Neural crest cell (in vitro differentiated cells): ENCODE measurements at places on chromosomes 13 and 19.

GRCh38 chr19:1104311-1105007 lies 665 bp downstream of the GPX4 start:
- peaks cover 14% of the 10 kb centered on the region for H3K4me1 ChIP-seq
- no peaks in the 10 kb centered on the region for H3K36me3 ChIP-seq
- peak overlapping the region; percentile 84 for H3K4me3 ChIP-seq
- H3K27ac ChIP-seq = peak overlapping the region; percentile 27
- H3K27me3 ChIP-seq = no peaks in the 10 kb centered on the region

- H3K4me3 ChIP-seq = peak overlapping the region; percentile 65
- H3K36me3 ChIP-seq = peaks cover 6% of the 10 kb centered on the region
- DNase-seq = no peak
- H3K27ac ChIP-seq = no peak overlapping the region
Observed at GRCh38 chr19:48487948-48488347, 18.8 kb downstream of the CYTH2 start.

GRCh38 chr19:3179739-3180293 lies 1.2 kb downstream of the S1PR4 start:
- no peaks in the 10 kb centered on the region for H3K27me3 ChIP-seq
- no peak for DNase-seq
- no peaks in the 10 kb centered on the region for H3K4me1 ChIP-seq
- no peaks in the 10 kb centered on the region for H3K36me3 ChIP-seq
- no peak overlapping the region for H3K27ac ChIP-seq
- no peak overlapping the region for H3K4me3 ChIP-seq

- peaks cover 18% of the 10 kb centered on the region for H3K36me3 ChIP-seq
- H3K27ac ChIP-seq = peak overlapping the region; percentile 43
- H3K27me3 ChIP-seq = peaks cover 3% of the 10 kb centered on the region
- H3K4me1 ChIP-seq = peaks cover 12% of the 10 kb centered on the region
- H3K4me3 ChIP-seq = peak overlapping the region; percentile 99
Observed at GRCh38 chr19:7069904-7070226, 362 bp downstream of the ZNF557 start.

DNA sequence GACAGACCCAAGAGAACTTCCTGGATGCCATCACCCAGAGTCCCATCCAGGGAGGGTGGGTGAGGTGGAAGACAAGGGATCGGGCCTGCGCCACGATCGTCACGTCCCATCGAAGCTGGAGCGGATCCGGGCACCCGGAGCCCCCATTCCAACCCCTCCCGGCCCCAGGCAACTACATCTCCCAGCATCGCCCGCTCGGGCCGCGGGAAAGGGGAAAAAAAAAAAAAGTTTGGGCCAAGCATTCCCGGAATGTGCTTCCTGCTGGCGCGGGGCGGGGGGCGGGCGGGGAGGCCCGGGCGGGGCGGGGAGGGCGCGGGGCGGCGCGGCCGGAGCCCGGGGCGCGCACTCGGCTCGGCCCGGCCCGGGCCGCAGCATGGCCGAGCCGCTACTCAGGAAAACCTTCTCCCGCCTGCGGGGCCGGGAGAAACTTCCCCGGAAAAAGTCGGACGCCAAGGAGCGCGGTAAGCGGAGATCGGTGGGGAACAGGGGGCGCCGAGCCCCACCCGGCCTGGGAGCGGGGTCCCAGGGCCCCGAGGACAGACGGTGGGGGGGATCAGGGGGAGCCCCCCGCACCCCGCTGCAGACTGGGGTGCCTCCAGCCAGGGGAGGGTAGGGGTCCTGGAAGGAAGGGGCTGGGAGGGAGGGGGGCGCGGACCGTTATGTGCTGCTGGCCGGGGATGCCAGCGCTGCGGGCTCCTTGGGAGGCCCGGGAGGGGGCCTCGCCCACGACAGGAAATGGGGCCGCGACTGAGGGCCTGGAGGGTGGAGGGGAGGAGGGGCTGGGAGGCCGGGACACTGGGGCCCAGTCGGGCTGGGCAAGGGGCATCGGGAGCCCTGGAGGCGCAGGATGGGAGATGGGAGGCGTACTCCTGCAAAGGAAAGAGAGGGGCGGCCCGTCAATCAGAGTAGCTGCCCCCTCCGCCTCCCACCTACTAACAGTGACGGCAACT lies at the start of gene SYDE1:
TSS of gene SYDE1 (plus strand) at position 341 of the 950 bp plus-strand sequence. CDS start at position 374, 33 bp downstream.
- H3K27ac ChIP-seq = peak within 1 kb of the TSS; percentile 86
- peaks cover 3% of the 10 kb centered on the region for H3K27me3 ChIP-seq
- H3K4me3 ChIP-seq = peak within 1 kb of the TSS; percentile 85
- DNase-seq = peak; percentile 49

DNA sequence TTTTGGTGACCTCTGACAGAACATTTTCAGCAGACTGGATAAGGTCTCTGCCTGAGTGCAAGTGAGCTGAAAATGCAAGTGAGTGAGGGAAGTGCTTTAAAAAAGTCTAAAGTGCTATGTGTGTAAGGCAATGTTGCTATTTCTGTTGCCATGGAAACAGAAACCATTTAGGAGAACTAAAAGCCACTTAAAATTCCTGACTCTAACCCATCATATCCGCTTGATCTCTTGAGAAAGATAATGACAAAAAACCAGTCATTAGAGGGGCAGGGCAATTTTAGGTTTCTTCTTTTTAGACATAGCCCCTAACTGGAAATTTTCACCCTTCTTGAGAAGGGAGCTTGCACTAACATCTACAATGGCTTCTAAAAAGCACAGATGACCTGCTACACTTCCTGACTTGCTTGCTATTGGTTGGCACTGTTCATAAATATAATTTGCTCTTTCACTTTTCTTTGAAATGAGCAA lies at the start of gene CYSLTR2:
TSS of gene CYSLTR2 (plus strand) at position 458 of the 468 bp plus-strand sequence. CDS start 52,889 bp downstream, outside the sequence.
- no peaks in the 10 kb centered on the region for H3K36me3 ChIP-seq
- H3K27me3 ChIP-seq = no peaks in the 10 kb centered on the region
- H3K27ac ChIP-seq = no peak within 1 kb of the TSS
- DNase-seq = no peak
- peaks cover 20% of the 10 kb centered on the region for H3K4me1 ChIP-seq

GRCh38 chr19:40923934-40924391 lies 41.9 kb upstream of the CYP2A7 start:
- H3K27ac ChIP-seq = no peak overlapping the region
- no peak overlapping the region for H3K4me3 ChIP-seq
- no peaks in the 10 kb centered on the region for H3K4me1 ChIP-seq
- H3K36me3 ChIP-seq = no peaks in the 10 kb centered on the region
- H3K27me3 ChIP-seq = peaks cover 43% of the 10 kb centered on the region

GRCh38 chr19:12567951-12568350 lies 16.7 kb upstream of the ZNF564 start:
- no peak overlapping the region for H3K4me3 ChIP-seq
- no peak for DNase-seq
- no peak overlapping the region for H3K27ac ChIP-seq

GRCh38 chr19:18496167-18496979 lies 25.5 kb downstream of the ELL start:
- H3K27ac ChIP-seq = peak overlapping the region; percentile 78
- no peak for DNase-seq
- no peaks in the 10 kb centered on the region for H3K36me3 ChIP-seq

DNA sequence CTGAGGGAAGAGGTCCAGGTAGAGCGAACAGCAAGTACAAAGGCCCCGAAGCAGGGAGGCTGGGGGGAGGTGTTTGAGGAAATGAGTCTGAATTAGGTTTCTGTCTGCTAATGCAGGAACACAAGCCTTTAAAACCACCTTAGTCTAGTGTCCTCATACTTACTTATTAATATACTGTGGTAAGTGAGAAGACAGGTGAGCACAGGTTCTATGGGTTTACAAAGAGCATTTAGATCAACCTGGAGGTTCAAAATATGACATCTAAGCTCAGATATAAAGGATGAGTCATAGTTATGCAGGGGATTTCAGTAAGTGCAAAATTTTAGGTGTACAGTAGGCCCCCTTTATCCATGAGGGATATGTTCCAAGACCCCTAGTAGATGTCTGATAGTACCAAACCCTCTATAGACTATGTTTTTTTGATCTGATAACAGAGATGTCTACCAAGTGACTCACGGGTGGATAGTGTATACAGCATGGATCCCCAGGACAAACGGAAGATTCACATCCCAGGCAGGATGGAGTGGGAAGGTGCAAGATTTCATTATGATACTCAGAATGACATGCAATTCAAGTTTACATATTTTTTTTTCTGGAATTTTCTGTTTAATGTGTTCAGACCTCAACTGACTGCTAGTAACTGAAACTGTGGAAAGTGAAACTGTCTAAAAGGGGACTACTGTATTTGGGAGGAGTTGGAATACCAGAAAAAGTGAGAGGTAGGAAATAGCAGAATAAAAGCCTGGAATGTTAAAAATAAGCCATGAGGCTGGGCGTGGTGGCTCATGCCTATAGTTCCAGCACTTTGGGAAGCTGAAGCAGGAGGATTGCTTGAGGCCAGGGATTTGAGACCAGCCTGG lies 18.2 kb upstream of the MED4 start:
- H3K4me1 ChIP-seq = peaks cover 37% of the 10 kb centered on the region
- no peak for DNase-seq
- H3K4me3 ChIP-seq = no peak overlapping the region
- no peaks in the 10 kb centered on the region for H3K27me3 ChIP-seq
- peak overlapping the region; percentile 46 for H3K27ac ChIP-seq
- no peaks in the 10 kb centered on the region for H3K36me3 ChIP-seq

- H3K27ac ChIP-seq = no peak overlapping the region
- no peak for DNase-seq
- peaks cover 28% of the 10 kb centered on the region for H3K4me1 ChIP-seq
- no peaks in the 10 kb centered on the region for H3K27me3 ChIP-seq
- peaks cover 3% of the 10 kb centered on the region for H3K36me3 ChIP-seq
Observed at GRCh38 chr13:102768909-102769308, 4.7 kb downstream of the TEX30 start.

GRCh38 chr13:73073050-73073449 lies 14.2 kb downstream of the KLF5 start:
- H3K27ac ChIP-seq = no peak overlapping the region
- no peaks in the 10 kb centered on the region for H3K36me3 ChIP-seq
- no peak overlapping the region for H3K4me3 ChIP-seq
- DNase-seq = no peak

DNA sequence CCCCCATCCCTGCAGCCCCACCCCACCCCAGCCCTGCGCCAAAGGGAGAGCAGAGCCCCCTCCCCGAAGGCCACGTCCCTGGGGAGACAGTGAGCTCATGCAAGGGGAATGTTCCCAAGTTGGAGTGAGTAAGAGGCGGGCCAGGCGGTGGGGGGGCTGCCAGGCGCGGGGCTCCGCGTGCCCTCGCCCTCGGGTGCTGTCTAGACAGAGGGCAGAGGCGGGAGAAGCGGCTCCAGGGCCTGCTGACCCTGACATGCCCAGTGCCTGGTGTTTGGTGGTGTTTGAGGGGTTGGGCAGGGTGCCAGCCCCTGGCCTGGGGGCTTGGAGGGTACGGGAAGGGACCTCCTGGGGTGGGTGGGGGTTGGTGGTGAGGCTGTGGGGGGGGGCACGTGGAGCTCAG lies 1.0 kb downstream of the FSTL3 start:
- peaks cover 20% of the 10 kb centered on the region for H3K4me1 ChIP-seq
- no peaks in the 10 kb centered on the region for H3K36me3 ChIP-seq
- no peak for DNase-seq
- no peak overlapping the region for H3K4me3 ChIP-seq

GRCh38 chr13:114082849-114083645 lies 49.4 kb downstream of the RASA3 start:
- peak overlapping the region; percentile 12 for H3K27ac ChIP-seq
- peaks cover 11% of the 10 kb centered on the region for H3K36me3 ChIP-seq
- no peaks in the 10 kb centered on the region for H3K27me3 ChIP-seq
- no peak overlapping the region for H3K4me3 ChIP-seq
- peaks cover 30% of the 10 kb centered on the region for H3K4me1 ChIP-seq
- no peak for DNase-seq

- peaks cover 91% of the 10 kb centered on the region for H3K27me3 ChIP-seq
- DNase-seq = no peak
- no peaks in the 10 kb centered on the region for H3K36me3 ChIP-seq
- H3K27ac ChIP-seq = no peak overlapping the region
Observed at GRCh38 chr19:13085666-13086065, 17.0 kb downstream of the LYL1 start.

DNA sequence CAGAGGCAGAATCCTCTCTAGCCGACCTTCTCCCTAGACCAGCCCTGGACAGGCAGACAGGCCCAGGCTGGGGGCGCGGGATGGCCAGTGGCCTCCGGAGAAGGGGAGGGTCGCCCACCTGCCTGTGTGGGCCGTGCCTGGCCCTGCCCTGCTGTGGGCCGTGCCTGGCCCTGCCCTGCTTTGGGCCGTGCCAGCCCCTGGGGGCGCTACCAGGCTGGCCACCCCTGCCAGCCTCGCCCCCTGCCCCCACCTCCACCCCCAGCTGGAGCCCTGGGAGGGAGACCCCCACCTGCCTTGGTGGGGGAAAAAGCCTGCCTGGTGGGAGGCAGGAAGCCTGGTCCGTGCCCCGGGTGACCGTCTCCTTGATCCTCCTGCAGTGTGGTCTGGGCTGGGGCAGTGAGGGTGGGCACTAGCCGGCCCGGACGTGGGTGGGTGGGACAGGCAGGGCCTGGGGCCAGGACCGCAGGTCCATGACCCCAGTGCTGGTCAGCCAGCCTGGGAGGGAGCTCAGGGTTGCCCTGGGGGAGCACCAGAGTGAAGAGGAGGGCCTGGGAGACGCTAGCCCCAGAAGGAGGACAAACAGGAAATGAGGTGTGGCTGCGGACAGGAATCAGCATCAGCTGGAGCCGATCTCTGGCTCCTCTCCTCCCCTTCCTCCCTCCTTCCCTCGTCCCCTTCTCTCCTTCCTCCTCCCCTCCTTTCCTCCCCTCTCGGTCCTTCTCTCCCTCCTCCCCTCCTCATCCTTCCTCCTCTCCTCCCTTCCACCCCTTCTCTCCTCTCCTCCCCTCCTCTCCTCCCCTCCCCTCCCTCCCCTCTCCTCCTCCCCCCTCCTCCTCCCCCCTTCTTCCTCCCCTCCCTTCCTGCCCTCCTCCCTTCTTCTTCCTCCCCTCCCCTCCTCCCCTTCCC lies 5.1 kb upstream of the MKNK2 start:
- H3K36me3 ChIP-seq = no peaks in the 10 kb centered on the region
- peaks cover 21% of the 10 kb centered on the region for H3K4me1 ChIP-seq
- DNase-seq = no peak
- no peak overlapping the region for H3K27ac ChIP-seq
- no peaks in the 10 kb centered on the region for H3K27me3 ChIP-seq

DNA sequence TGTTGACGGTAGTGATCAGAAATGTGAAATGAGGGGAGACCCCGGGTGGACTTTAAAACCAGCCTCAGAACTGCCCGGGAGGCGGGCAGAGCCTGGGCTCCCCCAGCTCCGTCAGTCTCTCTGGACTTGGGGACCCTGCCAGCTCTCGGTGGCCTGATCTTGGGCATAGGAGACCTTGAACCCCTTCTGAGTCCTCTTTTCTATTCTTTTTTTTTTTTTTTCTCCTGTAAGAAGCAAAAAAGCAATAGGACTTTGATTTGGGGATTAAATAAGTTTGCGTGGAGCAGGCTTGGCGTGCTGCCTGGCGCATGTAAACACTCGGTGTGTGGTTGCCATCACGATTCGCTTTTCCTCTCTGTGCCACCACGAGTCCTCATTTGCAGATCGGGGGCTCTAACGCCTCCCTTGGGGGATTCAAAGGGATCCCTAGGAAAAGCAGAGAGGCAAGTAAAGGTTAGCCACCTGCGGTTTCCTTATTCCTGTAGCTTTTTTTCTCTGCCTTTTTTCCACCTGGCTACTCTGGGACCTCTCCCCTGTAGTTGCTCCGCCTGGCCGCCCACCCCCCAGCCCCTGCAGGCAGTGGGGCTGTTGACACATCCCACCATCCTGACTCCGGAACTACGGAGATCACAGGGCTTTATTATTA lies 1.3 kb downstream of the SAFB start:
- H3K4me3 ChIP-seq = peak overlapping the region; percentile 97
- H3K27me3 ChIP-seq = no peaks in the 10 kb centered on the region
- peak overlapping the region; percentile 94 for H3K27ac ChIP-seq
- DNase-seq = no peak
- H3K36me3 ChIP-seq = peaks cover 21% of the 10 kb centered on the region

GRCh38 chr19:5430237-5430636 lies 25.0 kb upstream of the ZNRF4 start:
- no peak for DNase-seq
- peaks cover 10% of the 10 kb centered on the region for H3K4me1 ChIP-seq
- no peaks in the 10 kb centered on the region for H3K36me3 ChIP-seq
- no peak overlapping the region for H3K27ac ChIP-seq
